GM12878 (cell line): ENCODE measurements at places on chromosomes 6 and 20. TPM values are rescaled to one million over a fixed set of nuclear protein-coding genes. Genes with fewer than 3 reads are reported as not detected.

DNA sequence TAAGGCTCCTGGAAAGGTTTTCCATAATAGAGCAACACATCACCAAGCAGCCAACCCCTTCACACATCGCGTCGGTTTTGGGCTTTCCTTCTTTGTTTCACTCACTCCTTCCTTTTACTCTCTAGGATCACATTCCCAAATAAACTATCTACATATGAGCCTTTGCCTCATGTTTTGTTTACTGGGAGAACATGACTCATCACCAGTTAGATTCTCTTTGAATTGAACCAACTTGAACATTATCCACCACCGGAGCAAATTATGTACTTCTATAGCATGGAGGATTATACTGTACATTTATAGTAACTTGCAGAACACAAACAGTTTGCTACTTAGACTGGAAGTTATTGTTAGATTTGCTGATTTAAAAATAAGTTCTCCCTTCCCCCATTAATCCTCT, 41.0 kb downstream of the SAMD5 start:
- DNase-seq: no peak

- DNase-seq: no peak
These were observed 57.5 kb upstream of the SNRPB2 start for GRCh38 chr20:16672299-16672698.

DNA sequence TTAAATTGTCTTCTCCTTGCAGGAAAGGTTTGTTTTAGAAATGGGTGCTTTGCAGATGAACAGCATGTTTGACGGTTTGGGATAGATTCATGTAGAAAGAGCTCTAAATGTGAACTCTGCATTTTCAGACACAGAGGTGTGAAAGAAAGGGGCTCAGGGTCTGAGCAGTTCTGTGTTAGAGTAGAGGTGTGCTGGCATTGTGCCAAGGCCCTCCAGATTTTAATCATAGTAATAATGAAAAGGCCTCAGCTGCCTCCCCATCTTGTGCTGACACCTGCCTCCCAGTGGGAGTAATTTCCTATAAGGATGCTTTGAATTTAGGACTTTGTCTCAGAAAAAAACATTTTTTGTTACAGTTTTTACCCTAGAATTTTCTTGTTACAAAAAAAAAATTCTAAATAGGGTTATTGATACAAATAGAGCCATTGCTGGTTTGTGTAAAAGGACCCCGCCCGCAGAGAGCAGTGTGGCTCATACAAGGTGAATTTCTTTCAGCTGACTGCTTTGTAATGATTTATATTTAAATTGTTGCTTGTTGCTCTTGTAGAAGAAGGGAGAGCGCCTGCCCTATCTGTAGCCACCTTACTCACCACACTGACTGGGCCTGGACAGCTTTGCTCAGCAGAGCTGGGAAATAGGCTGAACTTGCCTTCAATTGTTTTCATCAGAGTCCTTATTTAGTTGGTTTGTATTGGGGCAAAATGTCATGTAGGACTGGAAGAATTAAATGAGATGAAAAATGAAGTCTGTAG, 294.5 kb downstream of the ZFAND3 start:
- no peak for DNase-seq

GRCh38 chr6:125951323-125951722, 5.2 kb upstream of the HINT3 start:
- DNase-seq: no peak

DNA sequence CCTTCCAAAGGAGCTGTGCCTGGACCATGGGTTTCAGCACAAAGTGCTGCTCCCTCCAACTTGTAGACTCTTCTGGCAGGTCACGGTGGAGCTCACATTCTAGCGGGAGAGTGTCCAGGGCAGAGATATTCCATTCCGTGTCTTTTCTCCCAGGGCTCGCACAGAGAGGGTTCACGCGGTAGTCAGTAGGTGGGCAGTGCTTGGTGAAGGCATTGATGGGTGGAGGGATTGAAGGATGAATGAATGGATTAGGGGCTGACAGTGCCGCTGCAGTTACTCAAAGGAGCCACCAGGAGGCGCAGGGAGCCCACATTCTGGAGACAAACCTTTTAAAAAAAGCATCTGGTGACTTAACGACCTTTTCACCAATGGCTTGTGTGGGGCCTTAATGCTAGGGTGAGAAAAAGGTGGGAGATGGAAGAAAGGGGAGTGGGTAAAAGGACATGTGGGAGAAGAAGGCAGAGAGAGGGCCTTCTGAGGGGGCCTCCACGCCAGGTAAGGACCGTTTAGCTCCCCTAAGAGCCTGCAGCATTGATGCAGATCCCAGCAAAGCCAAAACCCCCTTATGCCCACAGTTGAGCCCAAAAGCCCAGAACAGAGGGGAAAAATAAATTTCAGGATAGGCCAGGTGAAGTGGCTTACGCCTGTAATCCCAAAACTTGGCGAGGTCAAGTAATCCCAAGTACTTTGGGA, 17.5 kb upstream of the FAM110A start:
- DNase-seq: no peak

DNA sequence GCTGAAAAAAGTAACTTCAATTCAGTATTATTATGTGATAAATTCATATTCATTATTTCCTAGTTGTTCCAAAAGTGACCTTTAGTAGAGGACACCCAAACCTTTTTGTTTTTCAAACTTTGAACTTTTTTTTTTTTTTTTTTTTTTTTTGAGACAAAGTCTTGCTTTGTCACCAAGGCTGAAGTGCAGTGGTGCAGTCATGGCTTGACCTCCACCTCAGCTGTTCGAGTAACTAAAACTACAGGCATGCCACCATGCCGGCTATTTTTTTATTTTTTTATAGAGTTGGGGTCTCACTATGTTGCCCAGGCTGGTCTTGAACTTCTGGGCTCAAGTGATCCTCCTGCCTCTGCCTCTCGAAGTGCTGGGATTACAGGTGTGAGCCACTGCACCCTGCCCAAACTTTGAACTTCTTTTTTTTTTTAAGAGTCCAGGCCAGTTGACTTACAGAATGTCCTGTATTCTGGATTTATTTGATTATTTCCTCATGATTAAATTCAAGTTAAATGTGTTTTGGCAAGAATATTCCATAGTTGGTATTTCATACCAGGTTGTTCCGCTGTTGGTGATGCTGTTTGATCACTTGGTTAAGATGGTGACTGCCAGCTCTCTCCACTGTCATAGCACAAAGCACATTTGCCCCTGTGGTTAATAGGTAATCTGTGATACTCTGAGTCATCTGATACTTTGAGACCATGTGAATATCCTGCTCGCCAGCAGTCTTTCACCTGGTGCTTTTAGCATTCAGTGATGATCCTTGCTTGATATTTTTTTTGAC, 48.0 kb downstream of the VAPB start:
- no peak for DNase-seq

DNA sequence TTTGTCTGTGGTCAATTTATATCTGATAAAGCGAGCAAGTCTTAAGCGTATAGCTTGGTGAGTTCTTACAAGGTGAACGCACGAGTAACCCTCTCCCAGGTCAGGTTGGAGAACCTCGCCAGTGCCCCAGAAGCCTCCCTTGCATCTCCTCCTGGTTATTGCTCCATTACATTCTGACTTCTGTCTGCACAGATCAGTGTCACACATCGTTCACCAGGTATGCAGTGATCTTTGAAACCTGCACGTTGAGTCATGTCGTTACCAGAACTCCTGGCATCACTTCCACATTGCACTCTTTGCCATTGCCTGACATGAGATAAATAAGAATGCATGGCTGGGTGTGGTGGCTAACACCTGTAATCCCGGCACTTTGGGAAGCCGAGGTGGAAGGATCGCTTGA, 44.2 kb downstream of the AKAP12 start:
- DNase-seq: no peak

DNA sequence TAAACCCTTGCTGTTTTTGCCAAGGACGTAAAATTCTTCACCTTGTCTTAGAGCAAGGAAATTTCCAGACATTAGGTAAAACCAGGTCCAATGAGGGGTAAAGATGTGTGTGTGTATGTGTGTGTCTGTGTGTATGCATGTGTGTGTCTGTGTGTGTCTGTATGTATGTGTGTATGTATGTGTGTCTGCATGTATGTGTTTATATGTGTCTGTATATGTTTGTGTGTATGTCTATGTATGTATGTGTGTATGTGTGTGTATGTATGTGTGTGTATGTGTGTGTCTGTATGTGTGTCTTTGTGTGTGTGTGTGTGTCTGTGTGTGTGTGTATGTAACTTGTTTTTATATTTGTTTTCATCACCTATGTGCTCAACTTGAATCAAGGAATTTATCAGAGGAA, 373.7 kb downstream of the TAF4 start:
- no peak for DNase-seq

GRCh38 chr6:150382171-150382570, 13.4 kb downstream of the IYD start:
- DNase-seq: no peak

DNA sequence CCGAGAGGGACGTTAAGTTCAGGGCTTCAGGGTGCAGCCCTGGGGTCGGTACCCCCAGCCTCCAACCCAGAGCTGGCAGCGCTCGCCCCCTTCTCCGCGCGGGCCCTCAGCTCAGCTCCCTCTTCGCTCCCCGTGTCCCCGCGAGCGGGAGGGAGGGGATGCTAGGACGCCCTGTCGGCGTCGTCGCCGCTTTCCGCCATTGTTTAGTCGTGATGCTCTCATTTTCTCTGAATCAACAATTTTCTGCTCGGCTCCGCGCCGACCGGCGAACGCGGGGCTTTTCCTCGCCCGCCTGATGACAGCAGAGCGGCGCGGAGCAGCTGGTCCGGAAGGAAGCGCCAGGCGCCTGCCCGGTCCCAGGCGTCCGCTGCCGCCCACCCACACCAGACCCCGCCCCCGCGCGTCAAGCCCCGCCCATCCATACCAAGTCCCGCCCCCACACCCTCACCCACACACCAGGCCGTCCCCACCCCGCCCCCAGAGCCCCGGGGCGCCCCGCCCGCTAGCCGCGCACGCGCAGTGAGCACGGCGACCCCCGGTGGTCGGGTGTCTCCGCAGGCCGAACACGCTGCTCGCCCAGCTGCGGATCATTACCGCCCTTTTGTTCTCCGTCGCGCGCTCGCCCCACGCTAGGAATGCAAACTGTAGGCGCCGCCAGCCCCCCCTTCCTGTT, 50.1 kb upstream of the SLC32A1 start:
- no peak for DNase-seq

- DNase-seq: no peak
These were observed 19.6 kb upstream of the IL17F start for GRCh38 chr6:52263709-52264540.

GRCh38 chr20:59460352-59460751, 144.0 kb upstream of the PHACTR3 start:
- DNase-seq: no peak

- no peak for DNase-seq
These were observed 411.8 kb downstream of the SYNE1 start for GRCh38 chr6:152225241-152225934.

KHDC1 gene
- total RNA-seq: 5.3 and 6.4 TPM in 2 replicates
